ENCODE measurements at places on chromosomes 2 and 18.

DNA sequence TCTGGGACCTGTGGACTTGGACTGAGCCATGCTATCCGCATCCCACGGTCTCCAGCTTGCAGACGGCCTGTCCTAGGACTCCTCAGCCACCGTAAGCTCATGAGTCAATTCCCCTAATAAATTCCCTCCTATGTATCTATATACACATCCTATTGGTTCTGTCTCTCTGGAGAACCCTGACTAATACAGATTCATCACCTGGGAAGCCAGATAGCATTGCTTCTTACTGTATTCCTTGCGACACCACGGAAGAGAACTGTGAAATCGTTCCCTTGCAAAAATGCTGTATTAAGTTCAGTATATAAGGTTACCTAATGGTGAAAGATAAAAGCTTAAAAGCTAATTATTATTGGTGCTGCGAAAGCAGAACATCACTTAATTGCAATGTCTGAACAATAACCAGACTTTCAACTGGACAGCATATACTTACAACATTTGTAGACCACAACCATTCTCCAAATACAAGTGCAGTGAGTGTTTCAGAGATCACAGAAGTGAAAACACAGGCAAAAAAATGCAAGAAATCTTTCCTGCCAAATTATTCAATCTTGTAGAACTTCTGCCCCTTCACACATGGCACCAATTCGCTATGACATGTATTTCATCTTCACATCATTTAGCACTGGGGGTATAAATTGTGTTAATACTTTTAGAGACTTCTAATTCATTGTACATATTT lies 352.9 kb downstream of the TXNL1 start:
- DNase-seq: no peak

GRCh38 chr18:57976230-57976773 lies 67.7 kb upstream of the NEDD4L start:
- no peak for DNase-seq

DNA sequence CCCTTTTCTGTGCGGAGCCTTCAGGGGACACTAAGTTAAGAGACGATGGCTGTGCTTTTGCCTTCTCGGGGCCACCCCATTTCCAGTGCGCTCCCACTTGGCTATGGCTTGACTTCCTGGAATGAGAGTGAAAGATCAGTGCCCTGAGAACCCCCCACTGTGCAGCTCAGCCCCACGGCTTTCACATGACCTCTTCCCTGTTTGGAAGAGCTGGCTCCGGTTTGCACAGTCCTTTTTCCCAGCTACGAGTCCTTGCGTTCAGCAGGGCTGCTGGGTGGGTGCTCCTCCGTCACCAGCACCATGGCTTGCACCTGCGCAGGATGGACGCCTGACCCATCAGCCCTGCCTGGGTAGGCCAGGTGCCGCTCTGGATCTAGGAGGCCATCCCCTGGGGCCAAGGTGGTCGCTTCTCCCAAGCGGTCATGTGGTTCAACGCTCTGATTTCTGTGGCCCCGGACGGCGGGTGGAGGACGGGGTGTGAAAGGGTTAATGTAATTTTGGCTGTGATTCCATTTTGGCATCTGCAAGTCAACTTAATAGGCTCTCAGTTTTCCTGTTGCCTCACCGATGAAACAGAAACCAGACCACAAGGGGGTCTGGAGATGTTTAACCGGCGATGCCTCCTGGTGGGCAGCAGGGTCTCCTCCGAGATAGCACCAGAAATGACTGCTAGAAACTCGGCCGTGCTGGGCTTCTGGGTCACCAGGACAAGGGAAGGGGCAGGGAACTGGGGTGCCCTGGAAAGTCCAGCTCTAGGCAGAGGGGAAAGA lies 113.1 kb upstream of the HAAO start:
- no peak for DNase-seq

DNA sequence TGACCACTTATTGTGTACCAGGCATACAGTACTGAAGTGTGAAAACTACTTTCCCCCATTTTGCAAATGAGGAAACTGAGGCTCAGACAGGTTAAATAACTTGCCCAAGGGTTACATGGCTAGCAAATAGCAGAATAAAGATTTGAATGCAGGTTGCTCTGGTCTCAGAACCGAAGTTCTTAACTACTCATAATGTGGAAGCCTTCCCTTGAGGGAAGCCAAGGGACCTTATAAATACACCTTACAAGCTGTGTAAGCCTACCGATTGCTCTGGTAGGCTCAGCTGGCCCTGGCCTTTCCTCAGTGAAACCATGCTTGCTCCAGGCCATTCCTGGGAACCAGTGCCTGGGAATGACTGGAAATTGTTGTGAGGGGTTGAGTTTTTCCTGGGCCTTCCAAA lies 114.6 kb upstream of the CDCA7 start:
- no peak for DNase-seq

GRCh38 chr2:161825429-161825828 lies 201.2 kb downstream of the SLC4A10 start:
- DNase-seq: no peak

DNA sequence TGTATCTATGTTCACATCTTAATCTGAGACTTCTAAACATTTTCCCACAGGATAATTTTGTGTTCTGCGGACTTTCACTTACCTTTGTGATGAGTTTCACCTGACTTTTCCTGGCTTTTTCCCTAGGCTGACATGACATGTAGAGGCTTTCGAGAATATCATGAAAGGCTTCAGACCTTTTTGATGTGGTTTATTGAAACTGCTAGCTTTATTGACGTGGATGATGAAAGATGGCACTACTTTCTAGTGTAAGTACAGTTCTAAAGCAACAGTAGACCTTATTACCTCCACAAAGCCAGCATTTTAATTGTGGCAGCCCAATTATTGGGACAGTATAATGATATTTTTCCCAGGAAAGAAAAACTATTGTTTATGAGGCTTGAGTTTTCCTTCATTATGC lies 34.1 kb upstream of the METAP1D start:
- no peak for DNase-seq

- no peak for DNase-seq
Observed at GRCh38 chr2:36404318-36404717, 48.7 kb downstream of the CRIM1 start.

DNA sequence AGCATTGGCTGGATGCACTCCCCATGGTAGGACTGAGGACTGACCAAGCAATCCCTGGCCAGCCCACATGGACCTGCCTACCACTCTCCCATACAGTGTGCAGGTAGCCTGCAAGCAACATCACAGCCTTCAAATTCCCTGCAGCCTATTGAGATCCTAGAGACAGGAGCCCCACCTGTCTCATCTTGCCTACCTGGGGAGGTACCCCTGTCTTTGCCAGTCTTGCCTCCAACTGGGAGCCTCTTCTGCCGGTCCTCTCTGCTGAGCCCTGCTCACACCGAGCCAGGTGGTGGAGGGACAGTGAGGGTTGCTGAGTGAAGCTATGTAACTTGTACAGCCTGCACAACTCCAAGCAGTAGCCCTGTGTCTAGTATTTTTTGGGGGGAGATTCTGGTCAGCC lies 29.9 kb downstream of the TTC32 start:
- no peak for DNase-seq

GRCh38 chr2:118971245-118972122 lies 29.5 kb downstream of the MARCO start:
- no peak for DNase-seq

- DNase-seq: no peak
Observed at GRCh38 chr2:233410196-233410760, 56.0 kb downstream of the DGKD start.

DNA sequence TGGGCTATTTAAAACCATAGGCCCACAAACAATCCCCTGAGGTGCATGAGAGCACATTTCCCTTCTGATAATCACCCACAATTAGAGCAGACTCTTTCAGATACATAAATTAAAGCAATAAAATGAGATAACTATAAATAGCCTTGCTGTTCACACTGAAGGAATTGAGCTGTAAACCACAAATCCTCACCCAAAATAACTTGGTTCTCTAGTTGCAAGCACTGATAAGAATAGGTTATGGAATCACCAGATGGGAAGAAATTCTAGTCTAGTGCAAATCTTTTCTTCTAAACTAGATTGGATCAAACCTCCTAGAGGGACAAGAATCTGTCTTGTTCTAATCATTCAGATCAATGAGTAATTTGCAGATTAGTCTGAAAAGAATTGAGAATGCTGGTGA lies 64.6 kb downstream of the NAB1 start:
- DNase-seq: no peak

GRCh38 chr18:74547860-74548259 lies 13.6 kb downstream of the CNDP1 start:
- no peak for DNase-seq

- DNase-seq: no peak
Observed at GRCh38 chr18:48831802-48832201, 119.0 kb downstream of the SMAD7 start.

DNA sequence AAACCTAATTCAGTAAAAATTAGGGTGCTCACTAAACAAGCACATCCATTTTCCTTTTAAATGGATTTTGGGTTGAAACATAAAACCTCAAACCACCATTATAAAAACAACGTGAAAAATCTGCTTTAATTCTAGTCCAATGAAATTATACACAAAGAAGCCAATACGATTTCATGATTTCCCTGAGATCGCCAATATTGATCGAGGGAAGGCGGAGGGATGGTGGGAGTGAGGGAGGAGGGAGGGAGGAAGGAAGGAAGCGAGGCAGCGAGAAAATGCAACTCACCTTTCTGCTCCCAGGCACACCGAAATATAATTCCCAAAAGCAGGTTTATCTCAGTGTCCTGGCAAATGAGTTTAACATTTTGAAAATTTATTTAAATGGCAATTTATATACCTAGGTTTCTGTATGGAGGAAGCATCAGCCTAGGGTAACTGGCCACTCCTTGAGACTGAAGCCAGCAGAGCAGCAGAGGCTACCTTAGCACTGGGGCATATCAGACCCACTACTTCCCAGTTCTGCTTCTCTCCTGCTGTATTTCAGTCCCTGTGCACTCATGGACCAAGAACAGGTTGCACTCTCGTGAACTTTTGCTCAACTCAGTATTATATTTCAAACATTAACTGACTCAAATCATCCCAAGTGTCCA lies 2.3 kb upstream of the ONECUT2 start:
- no peak for DNase-seq

DNA sequence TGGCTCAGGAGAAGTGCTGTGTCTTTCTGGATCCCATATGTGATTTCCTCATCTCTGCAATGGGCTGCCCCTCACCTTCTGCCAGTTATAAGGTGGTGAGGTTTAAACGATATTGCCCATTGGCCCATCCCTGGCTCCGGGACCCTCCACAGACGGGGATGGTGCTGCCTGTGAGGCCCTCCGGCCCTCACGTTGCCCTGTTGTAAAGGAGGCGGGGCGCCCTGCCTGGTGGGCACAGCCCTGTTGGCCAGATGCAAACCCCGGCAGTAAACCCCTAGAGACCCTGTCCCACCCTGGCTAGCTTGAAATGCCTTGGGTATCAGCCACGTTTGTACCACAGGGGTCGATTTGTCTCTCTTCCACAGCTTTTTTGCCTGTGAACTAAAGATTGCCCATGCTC lies 7.4 kb downstream of the ARHGEF4 start:
- no peak for DNase-seq

GRCh38 chr18:35432565-35433001 lies 55.4 kb upstream of the ZNF396 start:
- no peak for DNase-seq

DNA sequence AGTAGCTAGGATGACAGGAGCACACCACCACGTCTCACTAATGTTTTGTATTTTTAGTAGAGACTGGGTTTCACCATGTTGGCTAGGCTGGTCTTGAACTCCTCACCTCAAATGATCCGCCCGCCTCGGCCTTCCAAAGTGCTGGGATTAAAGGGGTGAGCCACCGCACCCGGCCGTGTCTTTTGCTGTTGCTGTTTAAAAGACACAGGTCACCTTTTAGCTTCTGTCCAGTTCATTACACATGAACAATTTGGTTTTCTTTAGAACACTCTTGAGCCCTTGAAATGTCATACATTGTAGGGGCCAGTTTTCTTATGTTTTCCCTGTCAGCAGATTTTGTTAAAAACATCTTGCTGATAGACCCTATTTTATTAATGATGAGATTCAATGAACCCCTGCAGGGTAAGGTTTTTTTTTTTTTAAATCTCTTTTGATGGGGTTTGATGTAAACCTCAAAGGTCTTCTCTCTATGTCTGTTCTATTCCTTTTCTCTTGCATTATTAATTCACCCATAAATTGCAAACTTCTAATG lies 61.0 kb upstream of the AGPS start:
- no peak for DNase-seq

DNA sequence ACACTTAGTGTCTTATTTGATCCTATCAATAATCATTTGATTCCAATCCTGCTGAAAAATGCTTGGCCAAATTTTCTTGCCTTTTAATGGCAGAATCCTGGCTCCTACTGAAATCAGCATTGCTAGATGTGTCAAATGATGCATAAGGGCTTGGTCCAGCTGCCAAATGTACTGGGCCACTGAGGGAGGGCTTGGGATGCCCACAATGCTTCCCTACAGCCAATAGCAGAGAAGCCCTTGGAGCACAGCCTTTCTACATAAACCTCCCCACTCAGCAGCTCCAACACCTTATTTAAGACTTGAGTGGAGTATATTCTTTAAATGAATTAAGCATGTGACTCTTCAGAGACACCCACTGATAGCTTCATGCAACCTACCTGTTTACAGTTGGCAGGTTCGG lies 3.6 kb downstream of the ALK start:
- DNase-seq: no peak

GRCh38 chr2:233758849-233759248 lies 1.2 kb upstream of the UGT1A1 start:
- no peak for DNase-seq

DNA sequence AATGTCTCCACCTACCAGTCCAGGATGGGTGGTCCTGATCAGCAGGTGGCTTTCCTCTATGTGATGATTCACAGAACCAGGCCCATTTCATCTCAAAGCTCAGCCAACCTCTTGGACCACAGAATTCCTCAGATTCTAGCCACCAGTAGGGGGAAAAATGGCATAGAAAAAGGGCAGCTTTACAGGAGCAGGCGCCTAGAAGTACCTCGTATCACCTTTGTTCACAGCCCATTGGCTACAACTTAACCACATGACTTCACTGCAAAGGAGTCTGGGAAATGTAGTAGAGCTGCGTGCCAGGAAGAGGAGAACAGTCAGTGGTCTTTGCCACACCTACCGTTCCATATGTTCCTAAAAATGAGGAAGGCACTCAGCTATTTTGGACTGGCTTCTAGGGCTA lies 62.8 kb upstream of the DTNA start:
- DNase-seq: no peak

DNA sequence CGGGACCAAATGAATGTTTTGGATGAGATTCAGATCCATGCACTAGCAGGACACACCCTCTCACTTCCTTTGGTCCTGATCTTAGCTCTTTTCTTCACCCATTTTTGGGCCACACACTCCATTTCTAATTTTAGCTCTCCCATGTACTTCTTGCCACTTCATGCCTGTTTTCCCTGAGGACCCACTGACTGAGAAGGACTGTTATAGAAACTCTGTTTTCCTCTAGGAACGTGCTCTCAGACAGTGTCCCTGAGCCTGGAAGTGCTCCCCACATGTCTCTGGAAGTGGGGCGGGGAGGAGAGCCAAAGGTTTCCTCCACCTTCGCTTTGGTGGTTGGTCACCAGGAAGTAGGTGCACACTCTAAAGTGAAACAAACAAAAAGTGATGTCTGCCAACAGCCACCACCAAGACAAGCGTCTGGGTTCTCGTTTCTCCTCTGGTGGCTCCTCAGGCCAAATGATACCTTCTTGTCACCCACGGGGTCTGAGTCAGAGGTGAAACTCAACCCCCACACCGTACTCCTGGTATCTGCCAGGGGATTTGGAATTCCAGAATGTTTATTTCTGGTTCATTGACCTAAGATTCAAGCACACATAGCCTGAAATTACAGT lies 74.7 kb downstream of the MERTK start:
- no peak for DNase-seq

- DNase-seq: no peak
Observed at GRCh38 chr2:190497428-190497827, 37.1 kb downstream of the NEMP2 start.

GRCh38 chr2:58047373-58047935 lies 848 bp downstream of the VRK2 start:
- DNase-seq: no peak
